Left ventricle myocardium superior (tissue), 1 donor: ENCODE measurements at places on chromosomes 7 and 10. TPM values are rescaled to one million over a fixed set of nuclear protein-coding genes. Genes with fewer than 3 reads are reported as not detected.

Gene SPDYE1
- not detected for total RNA-seq

Gene PDSS1
- 5.8 TPM for total RNA-seq

Gene AS3MT
- 22.4 TPM for total RNA-seq

Gene CRPPA
- total RNA-seq = 7.5 TPM

DNA sequence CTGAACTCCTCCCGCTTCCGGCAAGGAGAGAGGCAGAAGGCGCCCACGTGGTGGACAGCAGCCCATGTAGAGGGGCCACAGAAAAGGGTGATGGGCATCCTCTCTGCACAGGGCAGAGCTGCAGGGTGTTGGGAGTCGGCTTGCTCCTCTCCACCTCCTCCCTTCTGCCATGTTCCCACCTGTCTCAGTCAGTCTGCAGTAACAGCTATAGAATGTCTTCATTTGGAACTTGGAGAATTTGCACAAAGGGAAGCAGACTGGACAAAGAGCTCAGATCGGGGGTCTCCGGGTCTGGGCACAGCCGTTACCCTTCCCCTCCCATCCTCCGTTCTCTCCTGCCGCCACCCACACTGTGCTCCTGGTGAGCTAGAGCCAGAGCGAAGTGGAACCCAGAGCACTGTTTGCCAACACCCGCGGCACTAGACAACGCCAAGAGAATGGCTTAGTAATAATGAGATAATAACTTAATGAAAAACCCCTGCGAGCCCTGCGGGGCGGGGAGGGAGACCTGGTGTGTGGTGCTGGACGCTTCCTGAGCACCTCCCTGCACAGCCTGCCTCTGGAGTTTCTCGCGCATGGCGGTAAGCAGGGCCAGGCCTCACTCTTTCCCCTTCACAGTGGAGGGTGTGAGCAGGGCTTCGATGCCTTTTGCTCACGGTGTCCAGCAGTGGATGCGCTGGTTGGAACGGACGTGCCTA lies 254.7 kb downstream of the PAXIP1 start:
- DNase-seq = no peak

DNA sequence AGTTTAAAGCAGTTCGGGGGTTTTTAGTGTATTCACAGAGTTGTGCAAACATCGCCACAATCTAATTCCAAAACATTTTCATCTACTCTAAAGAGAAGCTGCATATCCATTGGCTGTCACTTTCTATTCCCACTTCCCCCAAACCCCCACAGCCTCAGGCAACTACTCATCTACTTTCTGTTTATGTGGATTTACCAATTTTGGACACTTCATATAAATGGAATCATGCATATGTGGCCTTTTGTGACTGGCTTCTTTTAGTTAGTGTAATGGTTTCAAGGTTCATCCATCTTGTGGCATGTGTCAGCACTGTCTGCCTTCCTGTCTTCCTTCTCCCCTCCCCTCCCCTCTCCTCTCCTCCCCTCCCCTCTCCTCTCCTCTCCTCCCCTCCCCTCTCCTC lies 78.5 kb upstream of the FZD1 start:
- no peak for DNase-seq

DNA sequence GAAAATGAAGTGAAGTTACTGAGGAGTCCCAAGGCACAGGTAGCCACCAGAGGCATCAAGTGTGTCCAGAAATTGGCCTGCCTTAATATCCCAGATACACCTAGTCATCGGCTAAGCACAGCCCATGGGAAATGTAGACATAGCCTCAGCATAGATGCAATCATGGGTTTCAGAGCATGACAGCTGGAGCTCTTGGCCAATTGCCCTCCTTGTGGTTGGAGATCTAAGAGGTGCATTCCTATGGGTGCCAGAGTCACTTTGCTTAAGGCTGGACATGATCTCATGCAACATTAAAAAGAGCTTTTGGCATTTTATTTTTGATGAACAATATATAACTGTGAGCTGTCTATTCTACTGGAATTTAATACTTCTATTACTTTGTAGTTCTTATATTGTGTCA lies 758.0 kb upstream of the LRRTM3 start:
- DNase-seq = no peak
